T-helper 9 cell (primary cell): ENCODE measurements at places on chromosomes 5 and 9.

DNA sequence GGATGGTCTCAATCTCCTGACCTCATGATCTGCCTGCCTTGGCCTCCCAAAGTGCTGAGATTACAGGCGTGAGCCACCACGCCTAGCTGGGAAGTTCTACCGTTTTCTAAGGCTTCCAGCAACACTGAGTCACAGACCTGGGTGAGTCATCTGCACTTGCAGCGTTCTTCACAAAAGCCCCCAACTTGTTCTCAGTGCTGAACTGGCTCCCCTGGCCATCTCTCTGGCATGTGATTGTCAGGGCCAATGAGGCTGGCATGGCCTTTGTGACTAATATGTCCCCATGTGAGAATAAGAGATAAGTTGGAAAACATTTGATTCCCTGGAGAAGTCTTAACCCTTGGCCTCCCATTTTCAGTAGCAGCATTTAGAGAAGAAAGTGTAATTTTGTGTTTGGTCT lies 124.4 kb downstream of the WDR41 start:
- no peak for DNase-seq

GRCh38 chr5:135921388-135921787 lies 25.7 kb upstream of the IL9 start:
- no peak for DNase-seq

- DNase-seq: no peak
Measured at GRCh38 chr9:16626577-16627130, 243.8 kb downstream of the BNC2 start.

- DNase-seq: no peak
Measured at GRCh38 chr5:168378741-168379140, 87.3 kb downstream of the WWC1 start.

DNA sequence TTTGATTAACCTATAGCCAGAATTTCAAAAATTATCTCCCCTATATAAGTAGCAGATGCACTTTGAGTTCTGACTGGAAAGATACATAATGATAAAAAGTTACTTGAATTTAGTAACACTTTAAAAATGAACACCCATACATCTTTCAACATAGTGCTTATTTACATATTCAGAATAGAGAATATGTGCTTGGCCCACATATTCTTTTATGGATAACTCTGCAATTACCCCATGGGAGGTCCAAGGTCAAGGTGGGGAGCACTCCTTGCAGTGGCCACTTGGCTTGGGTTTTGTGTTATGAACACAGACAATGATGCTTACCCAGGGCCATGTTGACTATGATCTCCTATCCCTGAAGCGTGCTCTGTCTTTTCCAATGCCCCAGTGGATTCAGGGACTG lies 169.3 kb downstream of the CDC42SE2 start:
- DNase-seq: no peak

DNA sequence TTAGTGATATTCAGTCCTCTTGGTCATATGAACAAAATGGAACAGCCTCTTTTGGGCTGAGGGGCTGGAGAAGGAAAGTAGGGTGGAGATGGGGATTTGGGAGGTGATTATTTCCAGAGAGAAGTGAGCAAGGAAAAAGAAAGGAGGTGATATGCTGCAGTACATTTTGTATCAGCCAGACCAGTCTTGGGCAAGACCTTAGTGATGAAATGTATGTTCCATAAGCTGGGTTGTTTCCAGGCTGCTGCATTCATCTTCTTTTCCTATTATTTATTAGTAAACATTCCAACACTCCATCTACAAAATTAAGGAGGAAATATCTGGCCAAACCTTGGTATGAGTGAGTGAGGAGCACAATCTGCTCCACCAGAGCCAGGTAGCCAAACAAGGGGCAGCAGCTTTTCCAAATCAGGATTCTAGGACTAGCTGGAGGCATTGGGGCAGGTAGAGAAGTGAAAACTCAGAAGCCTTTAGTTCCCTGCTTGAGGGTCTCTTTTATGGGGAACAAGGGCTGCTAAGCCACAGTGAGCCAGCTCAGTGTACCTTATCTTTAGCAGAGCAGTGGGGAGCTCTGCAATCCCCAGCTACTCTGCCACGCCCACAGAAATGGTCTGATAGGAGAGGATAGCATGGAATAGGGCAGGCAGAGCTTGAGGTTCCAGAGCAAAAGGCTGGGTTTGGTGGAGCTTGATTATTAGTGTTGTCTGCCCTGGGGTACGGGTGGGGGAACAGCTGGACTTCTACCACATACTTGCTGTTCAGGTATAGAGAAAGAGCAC lies 19.5 kb downstream of the RAD1 start:
- no peak for DNase-seq

DNA sequence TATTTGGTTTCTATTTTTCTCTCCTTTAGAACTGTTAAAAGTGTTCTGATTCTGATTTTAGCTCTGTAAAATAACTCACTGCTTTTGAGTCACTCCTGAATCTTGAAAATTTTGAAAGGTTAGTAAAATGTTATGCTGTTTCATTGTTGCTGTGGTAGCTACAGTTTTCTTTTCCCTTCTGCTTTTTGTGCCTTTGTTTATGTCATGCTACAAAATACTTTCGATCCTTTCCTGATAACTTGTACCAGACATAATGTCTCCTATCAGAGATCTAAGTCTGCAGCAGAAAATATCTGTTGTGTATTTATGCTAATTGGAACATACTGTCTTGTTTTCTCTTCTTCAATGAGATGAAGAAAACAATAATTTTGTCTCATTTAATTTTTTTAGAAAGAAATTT lies 26.9 kb upstream of the CEP120 start:
- DNase-seq: no peak

DNA sequence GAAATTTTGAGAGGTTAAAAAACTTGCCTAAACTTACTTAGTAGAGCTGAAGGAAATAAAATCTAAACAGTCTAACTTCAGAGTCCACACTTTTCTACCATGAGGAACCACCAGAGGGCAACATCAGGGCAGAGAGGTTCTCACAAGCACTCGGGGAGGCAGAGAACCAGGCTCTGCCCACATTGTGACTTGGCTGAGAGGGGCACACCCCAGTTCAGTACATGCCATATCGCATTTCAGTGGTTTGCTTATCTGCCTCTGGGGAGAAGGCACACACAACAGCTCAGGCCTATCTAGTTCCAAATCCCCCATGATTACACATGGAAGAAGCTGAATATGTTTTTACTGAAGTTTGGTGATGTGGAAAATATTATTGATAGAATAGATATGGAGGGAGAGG lies 49.2 kb downstream of the EQTN start:
- DNase-seq: no peak
